ENCODE measurements at places on chromosomes 13 and 19.

GRCh38 chr13:26509491-26509890 is 48.0 kb upstream of the WASF3 start:
- DNase-seq: no peak

- no peak for DNase-seq
Observed at GRCh38 chr19:48287748-48288147, 17.9 kb downstream of the ZNF114 start.

DNA sequence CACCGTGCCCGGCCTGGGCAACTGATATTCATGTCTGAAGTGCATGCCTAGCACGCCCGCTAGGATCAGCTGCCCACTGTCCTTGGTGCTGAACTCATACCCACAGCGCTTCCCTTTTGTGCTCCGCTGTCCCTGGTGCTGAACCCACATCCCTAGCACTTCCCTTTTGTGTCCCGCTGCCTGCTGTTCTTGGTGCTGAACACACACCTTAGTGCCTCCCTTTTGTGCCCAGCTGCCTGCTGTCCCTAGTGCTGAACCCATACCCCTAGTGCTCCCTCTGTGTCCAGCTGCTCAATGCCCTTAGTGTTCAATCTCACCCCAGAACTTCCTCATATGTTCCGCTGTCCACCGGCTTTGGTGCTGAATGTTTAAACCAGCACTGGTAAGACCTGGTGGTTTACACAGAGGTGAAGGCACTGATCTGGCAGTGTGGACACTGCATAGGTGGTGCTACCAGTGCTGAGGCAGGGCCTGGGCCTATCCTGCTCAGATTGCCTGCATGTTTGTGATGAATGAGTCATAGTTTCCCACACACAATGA is 26.3 kb upstream of the SIGLEC11 start:
- peak; percentile 45 for DNase-seq

DNA sequence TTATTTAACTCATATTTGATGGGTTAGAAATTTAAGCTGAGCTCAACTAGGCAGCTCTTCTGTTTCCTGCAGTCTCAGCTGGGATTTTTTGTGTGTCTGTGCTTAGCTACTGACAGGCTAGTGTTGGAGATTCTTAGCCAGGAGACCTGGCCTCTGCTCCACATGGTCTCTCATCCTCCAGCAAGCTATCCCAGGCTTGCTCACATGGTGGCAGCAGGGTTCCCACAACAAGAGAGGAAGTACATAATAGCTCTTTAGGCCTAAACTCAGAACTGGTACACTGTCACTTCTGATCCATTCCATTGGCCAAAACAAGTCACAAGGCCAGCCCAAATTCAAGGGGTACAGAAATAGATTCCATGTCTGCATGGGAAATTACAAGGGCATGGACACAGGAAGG is 406.2 kb downstream of the SUCLA2 start:
- no peak for DNase-seq

DNA sequence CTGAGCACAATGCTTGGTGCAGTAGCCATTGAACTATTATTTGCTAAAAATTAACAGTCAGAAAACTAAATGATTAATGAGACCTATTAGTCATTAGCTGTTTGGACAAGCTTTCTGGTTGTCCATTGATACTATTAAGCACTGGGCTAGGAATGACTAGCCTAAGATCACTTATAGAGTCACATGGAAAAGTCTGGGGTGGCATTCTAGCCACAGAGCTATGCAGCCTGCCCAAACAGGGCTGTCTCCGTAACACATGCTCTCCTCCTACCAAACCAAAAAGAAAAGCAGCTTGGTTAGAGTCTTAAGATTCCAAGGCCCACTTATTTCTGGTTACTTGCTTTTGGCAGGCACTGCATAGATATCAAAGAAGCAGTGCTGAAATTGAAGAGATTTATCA is 193.5 kb upstream of the NBEA start:
- no peak for DNase-seq

GRCh38 chr13:98298599-98298998 is 121.5 kb upstream of the RNF113B start:
- no peak for DNase-seq

DNA sequence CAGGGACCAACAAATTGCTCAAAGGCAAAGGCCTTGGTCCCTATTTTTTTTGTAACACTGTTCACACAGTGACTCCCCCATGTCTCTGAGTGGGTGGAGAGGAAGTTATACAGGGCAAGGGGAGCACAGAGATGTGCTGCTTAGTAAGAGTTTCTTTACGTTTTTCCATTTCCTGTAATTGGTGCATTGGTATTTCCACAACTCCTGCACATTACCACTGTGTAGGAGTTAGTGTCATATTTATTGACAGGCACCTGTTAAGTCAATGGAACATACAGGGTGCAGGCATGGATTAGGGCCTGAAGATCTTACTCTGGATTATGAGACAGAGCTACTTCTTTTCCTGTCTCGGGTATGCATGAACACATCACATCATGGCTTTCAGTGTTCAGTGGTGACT is 45.2 kb downstream of the SOX21 start:
- DNase-seq: no peak

DNA sequence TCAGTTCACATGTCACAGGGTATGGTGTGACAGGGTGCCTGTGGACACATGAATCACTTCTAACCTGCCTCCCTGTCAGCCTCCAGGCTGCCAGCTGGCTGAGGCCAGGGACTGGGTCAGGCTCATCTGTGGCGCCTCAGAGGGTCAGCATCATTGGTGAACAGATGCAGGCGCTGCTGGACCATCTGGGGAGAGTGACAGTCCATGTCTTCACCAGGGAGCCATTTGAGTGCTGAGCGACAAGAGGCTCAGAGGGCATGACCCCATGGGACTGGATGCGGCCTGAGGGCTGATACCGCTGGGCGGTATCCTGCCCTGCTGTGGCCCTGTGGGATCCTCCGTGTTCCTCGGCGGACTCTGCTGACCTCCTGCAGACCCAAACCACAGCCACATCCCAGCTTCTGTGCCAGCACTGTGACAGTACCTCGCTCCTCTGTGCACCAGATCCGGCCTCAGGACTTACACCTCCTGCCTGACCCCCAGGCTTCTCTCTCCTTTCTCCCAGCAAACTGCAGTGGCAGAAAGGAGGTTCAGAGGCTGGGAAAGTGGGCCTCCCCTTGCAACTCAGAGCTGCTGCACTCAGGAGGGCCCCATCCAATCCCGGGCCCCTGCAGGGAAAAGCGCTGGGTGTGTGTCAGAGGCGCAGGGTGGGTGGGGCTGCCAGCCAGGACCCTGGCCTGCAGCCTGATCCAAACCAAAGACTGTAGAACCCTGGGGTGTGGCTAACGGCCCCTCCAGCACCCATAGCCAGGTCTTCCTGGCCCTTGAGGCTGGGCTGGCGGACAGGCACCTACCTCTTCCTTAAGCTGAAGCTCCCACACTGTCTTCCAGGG is 10.2 kb downstream of the ACTMAP start:
- no peak for DNase-seq

- no peak for DNase-seq
Observed at GRCh38 chr13:111423168-111423785, 102.8 kb downstream of the TEX29 start.

- no peak for DNase-seq
Observed at GRCh38 chr13:20132052-20132634, 28.7 kb downstream of the GJA3 start.

DNA sequence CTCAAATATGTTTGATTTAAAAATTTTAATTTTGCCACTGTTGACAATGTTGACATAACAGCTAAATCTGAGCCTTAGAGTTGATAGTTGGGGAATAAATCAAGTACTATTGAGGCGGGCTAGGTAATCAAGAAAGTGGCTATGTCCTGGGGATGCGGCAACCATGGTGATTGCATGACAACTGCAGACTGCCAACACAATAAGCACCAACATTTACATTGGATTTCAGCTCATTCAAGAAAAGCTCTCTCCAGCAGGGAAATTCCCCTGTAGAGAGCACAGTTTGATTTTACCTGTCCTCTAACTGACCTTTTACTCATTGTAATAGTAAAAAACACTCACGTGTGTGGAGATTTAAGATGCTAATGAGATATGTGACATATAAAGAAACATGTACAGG is 63.1 kb downstream of the ZNF100 start:
- no peak for DNase-seq

GRCh38 chr19:13717194-13717643 is 47.1 kb upstream of the MRI1 start:
- DNase-seq: no peak

DNA sequence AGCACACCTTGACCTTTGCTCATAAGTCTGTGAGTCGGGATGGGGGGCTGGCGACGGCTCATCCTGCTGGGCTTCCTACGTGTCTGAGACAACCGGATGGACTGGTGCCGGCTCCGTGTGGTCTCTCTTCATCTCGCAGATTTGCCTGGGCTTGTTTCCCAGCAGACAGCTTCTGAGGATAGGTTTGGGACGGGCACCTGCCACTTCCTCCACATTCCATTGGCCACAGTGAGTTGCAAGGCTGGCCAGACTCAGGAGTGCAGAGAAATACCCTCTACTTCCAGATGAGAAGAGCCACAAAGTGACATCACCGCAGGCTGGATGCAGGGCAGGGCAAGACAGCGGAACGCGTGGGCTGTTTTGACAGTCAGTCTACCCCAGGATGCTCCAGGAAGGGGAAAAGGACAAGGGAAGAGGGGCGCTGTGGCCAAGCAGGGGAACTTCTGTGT is 48.1 kb downstream of the IRS2 start:
- DNase-seq: no peak

DNA sequence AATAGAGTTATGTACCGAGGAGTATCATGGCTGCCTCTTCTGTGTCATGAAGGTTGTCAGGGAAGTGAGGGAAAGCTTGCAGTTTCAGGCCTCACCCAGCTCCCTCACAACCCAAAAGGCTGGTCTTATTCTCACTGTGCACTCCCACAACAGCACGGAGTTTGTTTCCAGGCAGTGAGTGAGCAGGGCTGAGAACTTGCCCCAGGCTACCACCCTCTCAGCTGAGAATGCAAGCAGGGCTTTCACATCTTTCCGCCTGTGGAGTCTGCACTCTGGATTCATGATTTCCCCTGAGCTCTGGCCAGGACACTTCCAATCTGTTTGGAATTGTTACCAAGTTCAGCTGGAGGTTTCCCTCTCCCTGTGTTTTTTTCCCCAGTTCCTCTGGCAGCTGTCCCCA is 2284.7 kb upstream of the PCDH20 start:
- DNase-seq: no peak

DNA sequence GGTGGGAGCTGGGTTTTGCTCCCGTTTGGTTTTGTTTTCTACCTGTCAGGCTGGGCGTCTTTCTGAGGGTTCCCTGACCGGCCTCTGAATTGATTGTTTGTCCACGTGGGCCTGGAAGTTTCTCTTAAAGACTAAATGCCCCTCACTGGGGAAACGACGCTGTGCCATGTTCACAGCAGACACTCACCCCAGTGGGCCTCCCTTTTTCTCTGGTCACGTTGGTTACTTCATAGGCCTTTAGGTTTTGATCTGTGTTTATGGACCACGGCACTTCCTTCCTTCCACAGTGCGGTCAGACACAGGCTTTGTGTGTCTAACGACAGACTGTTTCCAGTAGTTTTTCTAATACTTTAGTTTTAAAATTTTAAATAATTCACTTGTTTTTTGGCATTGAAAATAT is 20.1 kb upstream of the NDUFS7 start:
- DNase-seq: no peak

DNA sequence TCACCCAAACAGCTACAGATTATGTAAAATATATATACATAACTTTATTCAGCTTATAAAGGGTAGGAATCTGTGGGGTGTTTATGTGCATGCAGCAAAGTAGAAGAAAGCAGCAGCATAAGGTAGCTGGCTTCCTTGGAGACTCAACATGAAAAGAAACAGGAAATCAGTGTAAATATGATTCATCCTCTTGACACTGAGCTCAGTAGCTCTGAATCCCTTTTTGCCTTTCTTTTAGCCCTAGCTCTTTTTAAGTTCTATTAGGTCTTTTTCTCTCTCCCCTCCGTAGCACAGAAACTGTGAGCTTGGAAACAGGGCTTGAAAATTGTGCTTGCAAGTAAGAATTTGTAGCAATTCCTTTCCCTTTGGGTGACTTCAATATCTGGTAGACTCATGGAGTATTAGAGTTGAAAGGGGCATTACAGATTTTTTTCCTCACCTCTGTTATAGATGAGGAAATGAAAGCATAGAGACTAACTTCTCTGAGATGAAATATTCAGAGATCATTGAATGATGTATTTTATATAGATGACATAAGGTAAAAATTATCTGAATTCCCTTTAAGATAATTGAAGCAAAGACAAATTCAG is 314.4 kb downstream of the PCDH9 start:
- DNase-seq: no peak

GRCh38 chr13:52405767-52406494 is at the start of gene THSD1:
Gene THSD1, minus strand, starts transcription at chr13:52406172. Its CDS starts 3,572 bp downstream, at chr13:52402600.
- DNase-seq: no peak

DNA sequence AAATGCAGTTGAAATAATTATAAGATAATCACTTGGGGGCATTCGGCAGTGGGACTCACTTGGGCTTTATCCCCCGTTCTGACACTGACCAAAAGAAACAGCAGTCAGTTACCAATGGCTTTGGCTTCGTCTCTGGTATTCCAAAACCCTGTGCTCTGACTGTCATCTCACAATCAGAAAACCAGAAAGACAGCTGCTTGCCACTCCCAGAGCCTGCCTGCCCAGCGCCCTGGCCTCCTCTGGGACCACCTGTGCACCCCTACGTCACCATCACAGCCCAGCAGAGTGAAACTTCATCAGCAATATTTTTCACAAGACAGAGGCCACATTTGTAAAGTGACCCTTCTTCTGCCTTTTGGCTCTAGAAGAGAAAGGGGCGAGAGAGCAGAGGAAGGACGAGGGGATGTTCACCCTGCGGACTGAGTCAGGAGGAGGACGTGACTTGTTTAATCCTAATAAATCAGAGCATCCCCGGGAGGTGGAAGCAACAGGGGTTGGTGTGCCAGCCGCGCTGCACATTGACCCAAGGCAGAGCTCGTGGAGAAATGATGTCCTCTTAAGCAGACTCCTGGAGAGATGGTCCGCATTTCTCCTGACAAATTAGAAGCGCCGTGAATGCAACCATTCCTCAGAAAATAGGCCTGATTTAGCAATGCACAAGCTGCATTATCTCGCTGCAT is 397.8 kb upstream of the ZNF507 start:
- no peak for DNase-seq

DNA sequence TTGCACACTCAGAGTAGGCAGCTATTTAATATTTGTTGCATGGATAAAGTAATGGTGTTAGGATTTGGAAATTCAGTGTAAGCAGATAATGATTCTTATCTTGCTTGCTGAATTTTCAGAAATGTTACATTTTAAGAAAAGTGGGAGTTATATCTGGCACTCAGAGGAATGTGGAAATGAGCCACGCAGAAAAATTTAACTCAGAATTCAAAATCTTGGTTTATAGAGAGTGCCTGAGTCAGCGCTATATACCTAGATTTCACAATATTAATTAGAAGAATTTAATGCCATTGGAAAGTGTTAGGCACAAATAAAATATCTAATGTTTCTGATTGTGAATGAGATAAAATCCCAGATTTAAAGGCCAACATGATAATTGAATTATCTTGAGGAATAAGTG is 96.3 kb downstream of the GPR12 start:
- no peak for DNase-seq

DNA sequence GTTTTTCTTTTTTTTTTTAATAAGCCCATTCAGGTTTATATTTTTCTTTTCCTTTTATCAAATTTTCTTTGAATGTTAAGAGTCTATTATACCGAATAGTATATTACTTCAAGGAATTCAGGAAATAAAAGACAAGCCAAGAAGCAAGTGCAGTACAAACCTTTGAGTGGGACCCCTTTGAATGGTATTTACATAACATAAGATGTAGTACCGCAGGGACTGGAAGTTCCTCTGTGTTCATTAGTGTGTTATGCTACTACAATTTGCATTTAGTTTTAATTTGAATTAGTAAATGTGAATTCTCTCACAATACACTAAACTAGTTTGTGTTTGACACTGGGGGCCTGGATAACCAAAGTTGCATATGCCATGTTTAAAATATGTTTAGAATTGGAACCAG is 339.5 kb downstream of the DCT start:
- DNase-seq: no peak

Measured in stimulated activated CD4-positive, alpha-beta T cell treated with anti-CD3 and anti-CD28 coated beads, Interleukin-15, amount 100 ng/mL, for 1 hour (primary cell).